ENCODE measurements at places on chromosomes 2 and 18.

DNA sequence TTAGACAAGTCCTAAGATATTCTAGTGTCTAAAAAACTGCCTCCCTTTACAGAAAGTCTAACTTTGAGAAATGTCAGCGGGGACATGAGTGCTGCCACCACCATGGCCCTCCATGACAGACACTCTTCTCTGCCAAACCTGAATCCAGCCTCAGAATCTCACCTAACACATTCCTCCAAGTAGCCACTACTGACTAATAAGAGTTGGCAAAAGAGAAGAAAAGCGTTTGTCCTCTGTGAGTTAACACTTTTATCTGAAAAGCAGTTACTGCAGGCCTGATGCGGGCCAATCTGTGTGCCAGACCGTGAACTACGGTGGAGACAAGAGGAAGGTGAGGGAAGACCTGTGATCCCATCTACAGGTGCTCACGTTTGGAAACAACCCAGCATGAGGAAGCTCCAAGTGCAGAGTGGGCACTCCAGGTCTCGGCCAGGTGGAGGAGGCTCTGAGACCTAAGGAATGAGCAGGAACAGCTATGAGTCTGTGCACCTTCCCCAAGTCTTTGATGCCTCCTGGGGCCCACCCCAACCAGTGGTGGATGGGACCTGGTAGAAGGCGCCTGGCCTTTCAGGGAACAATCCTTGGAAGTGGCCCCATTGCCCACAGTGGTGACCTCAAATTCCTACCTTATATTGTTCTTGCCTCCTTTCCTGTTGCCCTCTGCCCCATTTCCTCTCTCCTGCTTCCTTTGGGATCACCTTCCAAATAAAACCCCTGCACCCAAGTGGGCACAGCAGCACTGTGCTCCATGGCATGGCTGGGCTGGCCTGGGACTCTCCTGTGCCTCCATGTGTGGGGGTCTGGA lies 91.6 kb downstream of the BIN1 start:
- DNase-seq: no peak

GRCh38 chr2:43572244-43572643 lies 23.6 kb downstream of the THADA start:
- DNase-seq: no peak

GRCh38 chr2:241901018-241901380 lies 31.5 kb downstream of the RTP5 start:
- DNase-seq: no peak

- no peak for DNase-seq
Measured at GRCh38 chr2:40213071-40213470, 238.8 kb downstream of the SLC8A1 start.
